ENCODE measurements at places on chromosomes 2 and 18.

DNA sequence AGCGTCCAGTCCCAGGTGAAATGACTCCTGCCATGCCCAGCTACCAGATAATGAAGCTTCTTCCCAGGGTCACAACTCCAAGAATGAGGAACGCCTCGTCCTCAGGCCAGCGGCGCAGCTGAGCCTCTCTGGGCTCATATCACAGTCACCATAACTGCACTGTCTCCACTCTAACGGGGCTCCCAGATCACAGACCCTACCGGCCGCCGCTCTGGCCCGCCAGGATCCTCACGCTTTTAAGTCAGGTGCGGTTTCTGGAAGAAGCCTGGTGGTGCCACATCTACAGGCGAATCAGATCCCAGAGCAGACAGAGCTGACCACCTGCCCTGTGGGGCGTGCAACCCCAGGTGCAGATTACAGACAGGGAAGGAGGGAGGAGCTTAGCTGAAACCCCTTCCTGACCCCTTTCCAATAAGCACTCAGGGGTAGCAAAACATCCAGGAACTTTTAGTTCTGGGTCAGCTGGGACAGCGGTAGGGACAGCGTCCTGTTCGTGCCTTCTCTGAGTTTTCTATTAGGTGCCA, 3.7 kb upstream of the ACKR3 start:
- DNase-seq, result no peak

- DNase-seq, result no peak
Measured at GRCh38 chr2:190344276-190344827, 963 bp downstream of the INPP1 start.

GRCh38 chr2:201223089-201224073, 37.0 kb upstream of the CASP8 start:
- no peak for DNase-seq

GRCh38 chr18:56443166-56443907, 195.1 kb downstream of the TXNL1 start:
- DNase-seq, result no peak

GRCh38 chr2:70680735-70681134, 87.3 kb downstream of the ADD2 start:
- DNase-seq, result no peak

- DNase-seq, result no peak
Measured at GRCh38 chr2:236657215-236657614, 87.6 kb downstream of the ACKR3 start.

GRCh38 chr2:206143451-206143850, 15.8 kb downstream of the NDUFS1 start:
- no peak for DNase-seq

DNA sequence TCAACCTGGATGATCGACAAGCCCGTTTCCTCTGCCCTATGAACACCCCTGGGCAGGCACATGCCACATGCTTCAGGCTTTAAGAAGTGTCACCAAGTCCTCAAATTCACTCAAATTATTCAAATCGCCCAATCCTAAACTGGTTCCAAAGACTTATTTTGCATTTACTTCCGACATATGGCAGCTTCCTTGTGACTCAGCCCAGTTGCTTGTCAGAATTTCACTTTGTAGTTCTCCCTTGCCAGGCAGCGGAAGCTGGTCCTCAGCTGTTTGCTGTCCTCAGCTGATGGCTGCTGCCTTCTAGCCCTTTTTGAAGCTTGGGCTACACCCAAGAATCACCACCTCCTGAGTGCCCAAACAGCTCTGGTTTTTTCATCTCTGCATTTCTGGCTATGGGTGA, 105.4 kb upstream of the LMAN1 start:
- DNase-seq, result no peak

- DNase-seq, result no peak
Measured at GRCh38 chr2:182496596-182496995, 69.8 kb upstream of the PDE1A start.

- DNase-seq, result no peak
Measured at GRCh38 chr2:45242161-45242741, 233.0 kb upstream of the SIX2 start.

DNA sequence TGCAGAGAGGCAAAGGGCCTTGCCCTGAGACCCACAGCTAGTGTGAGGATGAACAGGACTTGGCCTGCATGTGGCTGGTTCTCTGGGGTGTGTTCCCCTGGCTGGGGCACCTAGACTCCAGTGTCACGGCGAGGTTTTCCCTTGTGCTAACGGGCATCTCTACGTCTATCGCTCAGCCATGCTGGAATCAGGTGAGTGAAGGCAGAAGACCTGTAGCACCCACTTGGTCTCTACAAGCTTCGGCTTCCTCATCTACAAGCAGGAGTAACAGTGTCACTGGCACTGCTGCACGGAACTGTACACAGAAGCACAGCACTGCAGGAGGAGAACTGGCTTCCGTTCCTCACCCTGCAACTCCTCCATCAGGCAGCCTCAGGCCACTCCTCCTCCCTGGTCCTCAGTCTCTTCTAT, 30.6 kb downstream of the HS1BP3 start:
- no peak for DNase-seq

DNA sequence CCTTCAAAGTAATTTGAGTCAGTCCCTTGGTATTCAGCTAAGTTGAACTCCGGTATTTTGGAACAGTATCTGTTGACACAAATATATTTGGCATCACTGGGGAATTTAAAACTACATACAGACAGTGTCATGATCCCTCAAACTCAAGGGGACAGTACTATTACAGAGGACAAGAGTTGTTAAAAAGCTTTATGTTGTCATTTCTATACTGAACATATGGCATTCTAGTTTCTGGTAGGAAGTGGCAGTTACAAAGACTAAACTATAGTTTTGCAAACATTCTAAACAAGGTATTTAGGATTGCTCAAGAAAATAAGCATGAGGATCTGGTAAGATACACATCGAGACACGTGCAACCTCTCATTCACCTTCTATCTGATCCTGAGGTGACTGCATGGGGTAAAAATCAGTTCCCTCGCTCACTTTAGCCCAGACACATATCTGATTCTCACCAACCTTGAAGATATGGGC, 16.6 kb upstream of the CCNYL1 start:
- no peak for DNase-seq

DNA sequence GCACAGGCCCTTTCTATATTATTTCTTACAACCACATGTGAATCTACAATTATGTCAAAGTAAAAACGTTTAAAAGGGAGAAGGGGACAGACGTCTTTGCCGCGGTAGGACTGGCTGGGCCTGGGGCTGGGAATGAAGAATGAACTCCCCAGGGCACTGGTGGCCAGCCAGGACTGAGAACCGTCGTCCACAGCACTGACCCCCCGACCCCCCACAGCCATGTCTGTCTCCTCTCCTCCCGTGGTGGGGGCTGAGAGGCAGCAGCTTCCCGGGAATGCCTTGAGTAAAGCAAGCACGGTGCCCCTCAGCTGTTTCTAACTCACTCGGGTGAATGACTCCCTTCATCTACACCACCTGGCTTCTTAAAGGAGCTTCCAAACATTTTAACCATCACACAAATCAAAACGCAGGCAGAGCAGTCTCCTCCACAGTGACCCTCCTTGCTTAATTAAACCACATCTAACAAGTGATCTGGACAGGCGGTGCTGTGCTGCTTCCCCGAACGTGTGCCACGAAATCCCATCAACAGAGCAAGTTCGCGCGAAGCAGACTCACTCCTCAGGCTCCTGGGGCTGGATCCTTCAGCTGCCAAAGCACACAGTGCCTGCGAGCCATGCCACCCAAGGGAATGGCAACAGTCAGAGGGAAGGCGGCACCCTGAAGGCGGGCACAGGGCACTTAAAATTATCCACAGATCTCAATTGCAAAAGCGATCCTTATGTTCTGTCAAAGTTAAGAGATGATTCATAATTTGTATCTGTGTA, 217.7 kb downstream of the EIPR1 start:
- DNase-seq, result no peak

GRCh38 chr2:14417551-14417950, 215.0 kb upstream of the LRATD1 start:
- no peak for DNase-seq

- DNase-seq, result no peak
Measured at GRCh38 chr2:171985076-171985475, 14.7 kb upstream of the METAP1D start.

- no peak for DNase-seq
Measured at GRCh38 chr18:58866066-58866772, 1.5 kb downstream of the ZNF532 start.

Data from stimulated activated CD4-positive, alpha-beta T cell treated with anti-CD3 and anti-CD28 coated beads, Interleukin-12 subunit alpha, Interleukin-12 subunit beta, amount 100 ng/mL, for 4 hours (primary cell).